GM23248 (cell line): ENCODE measurements at places on chromosomes 3 and 15.
A peak's percentile ranks its signal among the peaks of the same experiment; 100 is the strongest.

DNA sequence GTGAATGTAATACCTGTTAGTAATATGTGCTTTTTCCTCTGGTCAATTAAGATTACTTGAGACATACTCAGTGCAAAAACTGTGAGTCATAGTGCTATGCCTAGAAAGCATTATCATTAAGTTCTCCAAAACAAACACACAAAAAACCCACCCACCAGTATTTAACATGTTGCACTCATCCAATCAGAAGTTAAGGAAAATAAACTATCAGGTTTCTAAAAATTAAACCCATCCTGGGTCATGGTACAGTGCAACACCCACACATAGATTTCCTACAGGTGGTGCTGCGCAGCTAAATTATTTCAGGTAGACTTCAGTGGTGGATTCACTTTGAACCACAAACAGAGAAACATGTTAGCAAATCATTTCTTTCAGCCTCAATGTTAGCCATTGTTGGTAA is 264.4 kb upstream of the VEPH1 start:
- DNase-seq = no peak

GRCh38 chr3:107657971-107658370 is 135.2 kb downstream of the BBX start:
- DNase-seq = peak; percentile 79

DNA sequence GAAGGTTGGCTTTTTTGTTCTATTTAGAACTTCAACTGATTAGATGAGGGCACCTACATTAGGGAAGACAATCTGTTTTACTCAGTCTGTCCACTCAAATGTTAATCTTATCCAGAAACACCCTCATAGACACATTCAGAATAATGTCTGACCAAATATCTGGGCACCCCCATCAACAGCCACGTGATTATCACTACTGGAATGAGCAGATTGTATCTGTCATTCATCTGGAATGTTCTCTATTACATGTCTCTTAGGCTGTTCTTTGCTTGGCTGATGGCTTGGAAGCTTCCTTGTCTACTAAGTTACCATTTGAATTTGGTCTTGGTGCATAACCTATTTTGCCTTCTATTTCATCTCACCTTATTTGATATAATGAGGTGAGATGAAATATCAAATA is 15.7 kb upstream of the LRRC58 start:
- peak; percentile 69 for DNase-seq

DNA sequence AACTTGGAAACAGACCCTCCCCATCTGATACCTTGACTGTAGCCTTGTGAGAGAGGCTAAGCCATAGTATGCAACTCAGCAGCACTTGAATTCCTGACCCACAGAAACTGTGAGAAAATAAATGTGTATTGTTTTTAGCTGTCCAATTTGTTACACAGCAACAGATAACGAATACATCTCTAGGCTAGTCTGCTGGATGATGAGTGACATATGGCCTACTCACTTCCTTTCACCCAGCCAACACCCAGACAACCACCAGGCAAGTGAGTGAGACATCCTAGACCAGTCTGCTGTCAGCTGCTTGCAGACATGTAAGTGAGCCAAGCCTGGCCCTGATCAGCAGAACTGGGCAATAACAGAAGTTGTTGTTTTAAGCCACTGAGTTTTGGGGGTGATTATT is 19.2 kb upstream of the SMAD6 start:
- DNase-seq = peak; percentile 62

DNA sequence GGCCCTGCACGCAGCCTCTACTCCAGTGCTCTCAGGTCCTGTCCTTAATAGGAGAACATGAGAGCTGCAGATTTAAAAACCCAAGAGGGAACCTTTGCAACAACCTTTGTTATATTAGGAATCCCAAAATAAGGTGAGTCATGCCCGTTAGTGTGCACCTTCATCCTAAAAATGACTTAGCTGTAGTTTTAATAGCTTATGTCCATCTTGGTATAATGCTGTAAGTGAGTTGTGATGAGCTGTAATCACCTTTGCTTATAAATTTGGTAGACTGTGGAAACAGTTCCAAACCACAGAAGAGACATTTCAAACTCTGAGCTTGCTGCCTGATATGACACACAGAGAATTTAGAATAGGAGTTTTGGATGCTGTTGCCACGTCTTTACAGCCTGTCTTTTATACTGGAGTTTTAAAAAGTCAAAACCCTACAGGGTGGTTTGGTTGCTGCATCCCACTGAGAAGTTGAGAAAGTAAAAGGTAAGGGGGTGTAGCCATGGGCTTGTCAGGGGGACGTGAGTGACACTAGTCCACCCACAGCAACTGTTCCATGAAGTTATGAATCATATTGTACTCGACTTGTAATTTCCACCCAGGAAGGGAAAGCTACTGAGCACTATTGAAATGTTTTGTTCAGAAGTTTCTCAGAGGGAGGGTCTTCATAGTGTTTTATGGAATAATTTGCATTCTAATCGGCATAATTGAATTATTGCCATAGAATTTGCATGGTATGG is 27.4 kb upstream of the CD47 start:
- peak; percentile 35 for DNase-seq

DNA sequence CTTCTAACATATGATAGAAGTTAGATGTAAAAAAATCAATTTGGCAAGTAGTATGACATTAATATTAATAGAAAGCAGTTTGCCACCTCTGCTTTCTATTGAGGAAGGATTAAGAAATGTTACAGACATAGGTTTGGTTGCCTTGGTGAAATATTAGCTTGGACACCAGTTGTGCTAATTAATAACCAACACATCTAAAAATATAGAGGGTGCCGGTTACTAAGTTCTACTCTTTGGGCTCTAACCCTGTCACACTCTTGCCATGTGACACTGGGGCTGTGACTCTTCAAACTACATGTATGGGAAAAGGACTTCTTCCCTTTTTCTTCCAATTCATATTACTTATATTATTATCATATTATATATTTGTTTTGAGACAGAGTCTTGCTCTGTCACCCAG is 64.4 kb downstream of the TRIM71 start:
- no peak for DNase-seq

DNA sequence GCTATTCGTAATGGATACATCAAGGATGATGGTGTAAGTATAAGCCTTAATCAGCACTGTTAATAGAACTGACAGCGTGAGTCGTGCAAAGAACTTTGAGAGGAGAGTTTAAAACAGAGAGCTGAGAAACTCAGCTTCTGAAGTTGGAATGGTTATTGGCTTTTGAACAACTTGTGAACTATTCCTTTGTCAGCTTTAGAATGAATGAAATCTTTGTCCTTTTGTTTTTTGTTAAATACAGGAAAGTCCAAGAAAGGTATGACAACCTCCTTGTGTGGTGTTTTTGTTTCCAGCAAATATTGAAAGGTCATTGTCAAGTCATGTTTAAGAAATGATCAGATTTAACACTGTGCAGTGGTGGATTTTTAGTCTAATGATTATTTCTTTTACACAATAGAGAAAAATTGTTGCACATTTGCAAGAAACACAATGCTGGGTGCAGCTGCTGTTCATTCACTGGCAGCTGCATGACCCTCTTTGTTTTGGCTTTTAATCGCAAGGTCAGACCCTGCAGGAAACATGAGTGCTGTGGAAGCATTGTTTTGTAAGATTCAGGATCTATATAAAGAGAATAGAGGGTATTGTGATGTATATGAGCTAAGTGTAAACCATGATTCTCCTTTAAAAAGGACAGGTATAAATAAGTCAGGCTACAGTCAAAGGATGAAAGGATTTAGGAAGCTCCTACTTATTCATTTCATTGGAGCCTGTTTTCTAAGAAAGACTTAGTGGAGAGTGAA is 21.7 kb upstream of the ABHD10 start:
- no peak for DNase-seq

- DNase-seq = peak; percentile 51
Measured at GRCh38 chr15:92625251-92625980, 30.2 kb downstream of the FAM174B start.

DNA sequence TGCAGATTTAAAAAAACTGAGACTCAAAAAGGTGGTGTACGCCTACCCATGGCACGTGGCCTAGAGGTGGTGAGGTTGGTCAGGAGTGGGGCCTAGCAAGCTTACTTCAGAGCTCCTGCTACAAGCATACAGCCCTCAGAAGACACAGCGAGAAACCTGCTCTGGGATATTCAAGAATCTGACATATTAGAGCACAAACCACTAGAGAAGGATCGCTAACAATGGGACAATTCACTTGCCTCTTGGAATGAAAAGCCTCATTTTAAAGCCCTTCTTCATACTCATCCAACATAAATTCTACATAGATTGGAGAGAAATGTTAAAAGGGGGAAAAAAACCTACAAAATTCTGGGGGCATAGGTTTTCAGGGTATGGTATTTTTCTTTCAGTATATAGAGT is 118.0 kb upstream of the ARHGEF3 start:
- DNase-seq = no peak

DNA sequence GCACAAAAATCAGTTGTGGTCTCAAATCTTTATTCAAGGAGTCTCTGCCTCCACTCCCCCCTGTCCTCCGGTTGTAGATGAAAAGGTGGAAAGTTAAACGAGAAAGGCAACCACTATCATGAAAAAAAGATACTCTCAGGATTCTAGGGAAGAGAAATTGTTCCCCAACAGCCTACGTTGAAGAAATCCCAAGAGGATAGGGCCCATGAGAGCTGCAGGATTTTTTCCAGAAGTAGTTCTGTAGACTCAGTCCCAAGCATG is 14.3 kb downstream of the ZIC1 start:
- DNase-seq = no peak

DNA sequence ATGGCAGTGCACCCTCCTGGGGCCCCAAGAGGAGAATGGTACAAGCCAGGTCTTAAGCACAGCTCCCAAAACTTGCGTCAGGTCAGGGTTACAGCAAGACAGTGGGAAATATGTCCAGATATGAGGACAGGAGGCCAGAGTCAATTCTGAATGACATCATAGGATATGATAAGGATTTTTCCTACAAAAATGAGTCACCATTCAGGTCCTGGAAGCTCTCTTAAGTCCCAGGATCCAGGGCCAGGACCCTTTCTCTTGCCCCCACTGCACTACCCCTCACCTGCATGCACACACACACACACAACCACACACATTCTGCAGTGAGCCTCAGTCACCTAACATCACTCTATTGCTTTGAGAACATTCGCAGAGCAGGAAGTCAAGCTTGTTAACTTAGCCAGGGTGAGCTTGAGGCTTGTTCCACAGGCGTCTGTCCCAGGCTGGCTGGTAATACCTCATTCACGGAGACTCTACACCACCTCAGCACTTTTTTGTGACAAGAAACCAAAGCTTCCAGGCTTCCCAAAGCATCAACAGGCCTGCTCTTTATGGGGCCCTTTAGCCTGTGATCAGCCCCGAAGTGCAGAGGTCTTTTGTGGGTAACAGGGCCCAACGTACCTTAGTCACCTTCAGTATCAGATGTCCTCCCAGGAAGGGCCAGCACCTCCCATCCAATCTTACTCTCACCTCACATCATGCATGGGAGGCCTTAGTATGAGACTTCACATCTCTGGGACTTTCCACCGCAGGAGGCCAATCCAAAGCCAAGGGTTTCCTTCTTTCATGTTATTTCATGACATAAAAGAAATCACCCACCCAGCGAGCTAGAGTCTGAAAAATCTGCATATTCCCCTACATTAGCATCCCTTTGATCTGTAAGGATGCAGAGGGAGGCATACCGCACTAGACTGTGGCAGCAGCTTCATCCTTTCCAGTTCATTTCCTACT is 74.0 kb upstream of the LIPC start:
- DNase-seq = peak; percentile 29

DNA sequence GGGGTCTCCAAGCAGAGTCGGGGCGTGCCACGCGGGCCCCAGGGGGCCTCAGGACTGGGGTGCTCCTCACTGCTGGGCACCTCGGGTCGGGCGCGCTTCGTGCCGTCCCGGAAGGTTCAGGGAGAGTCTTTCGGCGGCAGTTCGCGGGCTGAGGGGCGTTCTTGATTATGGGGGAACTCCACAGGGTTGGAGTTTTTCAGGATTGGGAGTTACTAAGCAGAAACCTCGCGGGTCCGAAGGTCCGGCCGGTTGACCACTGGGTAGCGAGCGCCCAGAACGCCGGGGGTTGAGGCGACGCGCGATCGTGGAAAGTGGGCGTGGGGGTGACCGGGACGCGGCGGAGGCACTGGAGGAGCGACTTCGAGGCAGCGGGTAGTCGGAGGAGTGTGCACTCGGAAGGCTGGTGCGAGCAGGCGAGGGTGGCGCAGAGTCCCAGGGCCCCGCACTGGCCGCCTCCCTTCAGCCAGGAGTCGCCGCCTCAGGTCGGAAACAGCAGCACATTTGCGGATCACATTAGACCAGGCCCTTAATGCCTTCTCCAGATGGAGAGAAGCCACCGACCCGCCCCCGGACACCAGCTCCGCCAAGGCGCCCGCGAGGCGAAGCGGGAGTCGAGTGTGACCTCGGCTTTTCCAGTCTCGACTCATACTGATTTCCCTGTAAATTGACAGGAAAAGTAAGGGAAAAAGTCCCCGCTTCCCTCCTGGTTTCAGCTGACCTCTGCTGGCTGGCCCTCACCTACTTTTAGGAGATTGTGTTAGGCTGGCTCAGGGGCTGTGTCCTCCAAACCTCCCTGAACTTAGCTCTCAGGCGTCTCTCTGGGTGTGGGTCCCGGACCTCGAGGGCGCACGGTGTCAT is 685 bp downstream of the ADAMTSL3 start:
- DNase-seq = peak; percentile 2

- peak; percentile 54 for DNase-seq
Measured at GRCh38 chr15:34582461-34583371, 735 bp downstream of the GOLGA8B start.

- no peak for DNase-seq
Measured at GRCh38 chr3:42441791-42442190, 31.4 kb upstream of the LYZL4 start.

DNA sequence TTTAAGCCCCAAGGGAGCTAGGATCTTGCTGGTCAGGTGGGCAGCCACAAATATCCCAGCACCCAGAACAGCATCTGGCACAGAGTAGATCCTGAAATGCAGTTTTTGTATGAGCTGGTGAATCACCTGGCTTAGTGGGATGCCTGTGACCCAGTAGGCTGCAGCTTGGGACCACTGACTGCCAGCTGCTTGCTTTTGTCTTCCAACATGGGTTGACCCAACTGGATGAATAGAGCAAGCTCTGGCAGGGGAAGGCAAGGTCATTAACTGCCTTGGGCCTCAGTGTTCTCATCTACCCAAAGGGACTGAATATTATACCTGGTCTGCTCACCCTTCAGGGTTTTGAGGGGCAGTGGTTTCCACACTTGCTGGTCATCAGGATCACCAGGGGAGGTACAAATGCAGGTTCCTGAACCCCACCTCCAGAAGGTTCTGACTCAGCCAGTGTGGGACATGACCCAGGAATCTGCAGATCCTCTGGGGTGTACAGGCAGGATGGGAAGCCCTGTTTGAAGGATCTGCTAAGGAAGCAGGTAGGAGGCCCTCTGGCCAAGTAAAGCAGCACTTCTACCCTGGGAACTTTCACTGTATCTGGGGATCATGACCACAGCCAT is 55.4 kb downstream of the ITGA11 start:
- no peak for DNase-seq

GRCh38 chr3:190027116-190027515 is 93.6 kb downstream of the P3H2 start:
- DNase-seq = no peak
